ENCODE measurements at places on chromosomes 2 and 18.

- no peak for DNase-seq
Observed at GRCh38 chr2:236261452-236261851, 2.8 kb downstream of the ASB18 start.

DNA sequence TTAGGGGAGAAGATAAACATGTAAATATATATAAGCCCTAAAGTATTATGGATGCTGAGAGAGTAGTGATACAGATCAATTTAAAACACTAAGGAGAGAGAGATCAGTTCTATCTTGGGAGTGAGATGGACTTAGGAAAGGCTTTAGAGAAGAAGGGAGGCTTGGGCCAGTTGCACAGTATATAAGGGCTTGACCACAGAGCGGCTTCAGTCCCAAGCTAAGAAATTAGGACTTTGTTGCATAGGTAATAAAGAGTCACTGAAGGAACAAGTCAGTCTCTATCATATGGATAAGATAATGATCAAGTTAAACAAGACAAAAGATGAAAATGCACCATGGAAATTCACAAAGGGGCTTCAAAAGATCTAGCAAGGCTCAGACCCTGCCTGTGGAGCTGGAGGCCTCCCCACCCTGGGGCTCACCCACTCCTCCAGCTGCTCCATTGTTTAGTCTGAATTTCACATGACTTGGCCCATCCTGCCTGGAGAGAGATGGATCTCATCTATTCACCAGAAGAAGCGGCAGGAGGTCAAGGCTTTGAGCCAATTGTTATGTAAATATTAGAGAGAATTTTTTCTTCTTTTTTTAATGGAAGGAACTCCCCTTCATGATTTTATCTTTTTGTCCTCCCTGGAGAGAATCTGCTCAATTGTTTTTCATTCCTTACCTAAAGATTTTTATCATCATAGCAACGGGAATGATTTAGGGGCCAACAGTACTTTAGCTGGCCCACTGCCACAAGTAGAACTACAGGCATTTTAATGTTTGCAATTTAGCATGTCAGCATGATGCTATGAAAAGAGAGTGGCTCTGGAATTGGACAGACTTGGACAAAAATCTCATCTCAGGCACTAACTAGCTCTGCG lies 44.0 kb downstream of the GYPC start:
- no peak for DNase-seq

GRCh38 chr18:54830260-54830659 lies 2.0 kb downstream of the RAB27B start:
- DNase-seq, result no peak

DNA sequence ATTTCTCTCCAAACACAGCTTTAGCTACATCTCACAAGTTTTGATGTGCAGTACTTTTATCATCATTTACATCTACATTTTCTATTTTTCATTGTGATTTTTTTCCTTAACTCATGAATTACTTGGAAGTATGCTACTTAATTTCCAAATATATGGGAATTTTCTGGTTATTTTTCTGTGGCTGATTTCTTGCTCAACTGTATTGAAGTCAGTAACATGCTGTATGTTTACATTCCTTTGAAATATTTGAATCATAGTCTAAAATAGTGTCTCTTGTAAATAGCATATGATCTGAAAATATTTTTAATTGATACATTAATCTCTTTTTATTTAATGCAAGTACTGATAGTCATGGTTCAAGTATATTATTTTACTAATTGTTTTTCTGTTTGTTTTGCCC lies 26.0 kb upstream of the GALNT5 start:
- DNase-seq, result no peak
